ENCODE measurements at places on chromosomes 1 and 21.

DNA sequence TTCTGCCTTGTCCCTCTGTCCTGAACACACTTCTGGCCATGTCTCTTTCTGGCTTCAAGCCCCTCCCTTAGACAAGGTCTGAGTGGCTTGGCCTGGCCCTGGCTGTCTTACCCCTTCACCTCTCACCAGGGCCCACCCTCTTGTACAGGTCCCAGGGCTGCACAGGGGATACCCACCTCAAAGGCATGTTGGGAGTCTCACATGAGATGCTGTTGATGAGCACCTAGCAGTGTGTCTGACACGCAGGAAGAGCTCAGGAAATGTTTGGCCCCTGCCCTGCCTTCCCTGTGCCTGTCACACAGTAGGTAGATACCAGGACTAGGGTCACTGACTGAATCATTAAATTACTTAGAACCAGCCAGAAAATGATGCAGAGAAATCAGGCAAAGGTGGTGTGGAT, 16.6 kb downstream of the ZNF362 start:
- DNase-seq, result no peak

- DNase-seq, result peak; percentile 76
These were observed 8.1 kb upstream of the C1orf216 start for GRCh38 chr1:35726450-35727433.

GRCh38 chr21:35163411-35163810, 114.3 kb upstream of the RUNX1 start:
- no peak for DNase-seq

- DNase-seq, result no peak
These were observed 173.3 kb downstream of the COL24A1 start for GRCh38 chr1:85983316-85983715.

DNA sequence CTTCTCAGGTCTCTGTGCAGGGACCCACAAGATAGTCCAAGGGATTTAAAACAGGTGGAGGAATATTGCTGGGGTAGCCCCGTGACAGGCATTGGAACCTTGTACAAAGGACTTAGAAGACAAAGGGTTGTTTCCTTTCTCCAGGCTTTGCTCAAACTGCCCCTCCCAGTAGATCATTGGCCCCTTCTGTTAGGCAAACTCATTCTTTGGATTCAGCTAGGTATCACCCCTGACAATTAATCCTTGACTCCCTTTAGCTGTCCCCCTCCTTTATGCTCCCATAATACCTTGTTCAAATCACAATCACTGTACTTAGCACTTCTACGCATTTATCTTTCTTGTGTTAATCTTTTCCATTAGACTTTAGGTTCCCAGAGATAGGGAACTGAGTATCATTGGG, 360.5 kb downstream of the KCNH1 start:
- no peak for DNase-seq

- no peak for DNase-seq
These were observed 26.3 kb downstream of the JAK1 start for GRCh38 chr1:64940025-64940424.

DNA sequence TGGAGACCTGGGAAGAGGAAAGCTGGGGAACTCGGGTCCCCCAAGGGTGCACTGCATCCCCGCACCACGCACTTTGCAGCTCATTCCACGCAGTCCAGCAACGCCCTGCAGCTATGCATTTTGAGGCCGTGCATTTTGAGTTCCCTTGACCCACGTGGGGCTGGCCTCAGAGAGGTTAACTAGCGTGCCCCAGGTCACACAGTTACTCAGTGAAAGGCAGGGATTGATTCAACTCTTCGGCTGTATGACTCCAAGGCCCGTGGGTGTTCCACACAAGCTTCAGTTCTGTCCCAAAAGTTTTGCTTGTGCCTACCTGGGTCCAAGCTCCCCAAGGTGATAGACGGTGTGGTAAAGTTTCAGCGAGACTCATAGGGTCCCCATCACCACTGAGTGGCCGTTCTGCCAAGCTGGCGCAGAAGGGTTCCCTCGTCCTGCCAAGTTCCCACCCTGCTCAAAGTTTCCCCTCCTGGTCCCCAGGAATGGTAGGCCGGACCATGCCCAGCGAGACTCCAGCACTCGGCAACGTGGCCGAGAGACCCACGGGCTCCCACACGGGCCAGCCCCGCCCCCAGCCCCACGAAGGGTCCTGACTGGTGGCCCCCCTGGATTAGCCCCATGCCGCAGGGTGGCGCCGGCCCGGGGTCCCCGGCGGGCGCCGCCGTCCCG, 611 bp downstream of the HSPG2 start:
- peak; percentile 22 for DNase-seq

DNA sequence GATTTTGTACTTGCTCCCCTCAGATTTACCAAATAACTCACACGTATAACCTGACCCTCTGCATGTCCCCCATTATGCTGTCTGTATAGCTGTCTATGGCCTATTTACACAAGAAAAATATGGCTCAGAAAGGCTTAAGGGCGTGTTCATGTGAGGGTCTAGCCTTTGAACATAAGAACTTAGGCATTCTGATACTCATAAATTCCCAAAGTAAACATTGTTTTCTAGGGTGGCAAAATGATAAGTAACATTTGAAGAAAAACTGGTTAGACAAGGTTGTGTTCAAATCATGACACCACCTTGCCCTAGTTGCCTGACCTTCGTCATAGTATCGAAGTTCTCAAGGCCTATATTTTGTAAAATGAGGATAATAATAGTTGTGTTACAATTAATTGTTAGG, 394.6 kb downstream of the LRRIQ3 start:
- no peak for DNase-seq

Measured in NCI-H1417 (cell line).